Right lung (tissue), 10 donors: ENCODE measurements at places on chromosomes 2 and 18. TPM values are rescaled to one million over a fixed set of nuclear protein-coding genes. Genes with fewer than 3 reads are reported as not detected.

DNA sequence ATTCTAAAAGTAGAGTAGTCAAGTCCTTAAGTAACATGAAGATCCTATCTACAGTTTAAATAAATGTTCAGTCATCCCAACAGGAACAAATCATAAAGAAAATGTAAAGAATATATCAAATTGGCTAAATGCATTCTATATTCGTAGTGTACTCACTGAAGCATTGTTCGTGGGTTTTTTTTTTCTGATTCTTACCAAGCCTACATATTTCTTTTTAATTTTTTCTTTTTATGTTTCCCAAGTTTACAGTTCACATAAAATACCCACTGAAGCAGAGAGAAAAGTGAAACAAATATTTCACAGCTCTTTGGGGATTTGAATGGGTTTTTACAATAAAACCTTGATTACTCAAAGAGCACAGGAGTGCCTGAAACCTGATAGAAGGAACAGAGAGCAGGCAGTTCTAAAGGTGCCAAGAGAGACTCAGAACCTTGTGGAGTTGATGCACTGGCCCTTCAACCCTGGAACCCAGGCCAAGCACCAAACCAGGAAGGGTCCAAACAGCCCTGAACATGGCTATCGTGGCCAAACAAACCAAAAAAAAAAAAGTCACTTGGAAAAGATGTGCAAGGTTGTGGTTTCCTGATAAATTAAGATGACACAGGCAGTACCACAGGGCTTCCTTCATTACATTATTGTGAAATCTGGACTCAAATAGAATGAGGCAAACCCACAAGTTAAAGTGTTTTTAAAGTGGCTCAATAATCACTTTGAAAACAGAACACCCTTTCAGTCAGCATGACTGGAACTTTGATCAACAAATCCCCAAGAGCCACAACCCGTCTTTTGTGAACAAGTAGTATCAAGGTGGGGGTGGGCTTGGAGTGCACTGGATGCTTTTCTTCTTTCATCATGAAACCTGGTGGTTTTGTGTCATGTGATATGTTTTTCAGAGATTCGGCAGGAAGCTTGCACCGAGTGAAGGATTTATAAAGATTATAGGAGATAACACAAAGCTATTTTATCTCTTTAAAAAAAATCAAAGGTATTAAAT lies 245.0 kb upstream of the FN1 start:
- DNase-seq, result peak; percentile 36

DNA sequence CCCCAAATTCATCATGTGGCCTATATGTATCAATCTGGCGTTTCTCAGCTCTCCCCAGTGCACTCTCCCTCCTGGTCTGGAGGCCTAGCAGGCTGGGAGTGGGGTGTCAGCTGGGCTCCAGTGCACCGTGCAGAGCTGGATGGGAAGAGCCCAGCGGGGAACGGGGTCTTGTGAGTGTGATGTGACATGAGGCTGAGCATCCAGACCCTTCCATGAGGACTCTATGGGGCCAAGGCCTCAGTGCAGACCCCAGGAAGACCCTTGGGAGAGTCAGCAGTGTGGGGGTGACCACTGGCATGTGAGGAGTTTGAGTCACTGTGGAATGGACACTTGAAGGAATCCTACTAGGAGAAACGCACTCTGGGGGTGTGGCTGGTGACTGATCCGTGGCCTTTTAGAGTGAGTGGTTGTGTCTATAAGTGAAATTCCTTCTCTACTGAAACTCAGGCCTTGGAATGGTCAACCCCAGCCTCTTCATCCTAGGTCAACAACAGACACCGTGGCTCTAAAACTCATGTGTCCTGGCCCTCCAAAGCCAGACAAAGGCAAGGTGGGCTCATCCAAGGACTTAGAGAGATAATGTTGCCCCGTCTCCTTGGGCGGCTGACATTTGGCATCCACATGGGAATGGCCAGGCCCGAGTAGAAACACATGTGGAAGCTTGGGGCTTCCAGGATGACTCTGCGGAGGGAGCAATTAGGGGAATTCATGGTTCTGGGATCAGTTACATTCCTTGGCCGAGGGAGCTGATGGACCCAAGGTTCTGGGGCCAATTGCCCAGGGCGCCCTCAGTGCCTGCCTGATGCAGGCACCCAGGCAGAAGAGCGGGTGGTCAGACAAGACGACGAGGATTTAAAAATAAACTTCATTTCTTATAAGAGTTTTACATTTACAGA lies 156.0 kb upstream of the TWIST2 start:
- DNase-seq, result no peak

- DNase-seq, result no peak
Measured at GRCh38 chr2:97970293-97971060, 25.3 kb downstream of the TMEM131 start.

The WNT6 gene
- polyA plus RNA-seq, result not detected

The FASTKD1 gene
- 44.5 TPM for polyA plus RNA-seq

DNA sequence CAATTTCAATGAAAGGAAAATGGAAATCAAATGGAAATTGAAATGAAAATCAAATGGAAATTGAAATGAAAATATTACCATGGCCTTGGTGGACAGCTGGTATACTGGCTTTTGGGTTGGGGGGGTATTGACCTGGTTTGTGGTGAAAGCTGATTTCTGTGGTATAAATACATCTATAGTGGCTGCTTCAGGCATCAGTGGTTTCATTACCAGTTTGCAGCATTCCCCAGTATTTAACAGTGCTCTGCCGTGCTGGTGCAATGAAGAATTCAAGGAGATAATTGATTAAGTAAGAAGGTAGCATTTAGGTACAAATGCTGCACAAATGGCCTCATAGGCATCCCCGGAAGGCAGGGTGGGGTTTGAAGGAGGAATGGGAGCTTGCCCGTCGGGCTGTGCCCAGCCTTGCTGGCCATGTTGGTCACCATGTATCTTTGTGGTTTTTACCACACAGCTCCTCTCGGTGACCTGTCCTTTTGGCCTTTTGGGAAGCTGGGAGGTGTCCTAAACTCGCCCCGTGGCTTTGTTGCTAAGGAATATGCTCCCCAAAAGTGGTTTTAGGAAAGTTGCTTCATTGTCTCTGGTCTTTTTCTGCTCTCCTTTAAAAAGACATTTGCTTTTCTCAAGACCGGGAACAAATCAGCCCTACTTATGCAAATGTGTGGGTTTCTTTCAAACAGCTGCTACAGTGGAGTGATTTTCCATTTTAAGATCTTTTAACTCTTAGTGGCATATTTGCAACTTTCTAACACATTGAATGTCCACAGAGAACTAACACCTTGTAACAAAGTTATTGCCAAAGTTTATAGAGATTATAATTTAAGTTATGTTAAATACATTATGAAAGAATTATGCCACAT lies 28.6 kb downstream of the SNTG2 start:
- no peak for DNase-seq

The RNMT gene
- 51.1 TPM for polyA plus RNA-seq

DNA sequence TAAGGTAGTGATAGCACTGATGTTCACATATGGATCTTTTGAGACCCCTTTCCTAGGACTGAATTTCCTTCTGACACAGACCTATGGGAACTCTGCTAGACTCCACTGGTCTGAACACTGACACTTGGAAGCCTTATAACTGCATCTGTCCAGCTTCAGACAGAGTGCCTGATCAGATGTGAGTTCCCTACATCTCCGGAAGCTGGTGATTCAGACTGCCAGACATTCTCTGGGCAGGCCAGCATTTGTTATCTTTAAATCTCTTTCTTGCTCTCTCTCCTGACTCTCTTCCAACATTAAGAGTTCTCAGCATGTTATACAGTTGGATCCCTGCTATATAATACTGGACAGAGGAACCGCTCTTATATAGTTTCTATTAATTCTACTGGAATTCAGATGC lies 408.5 kb downstream of the ZEB2 start:
- DNase-seq, result peak; percentile 55

DNA sequence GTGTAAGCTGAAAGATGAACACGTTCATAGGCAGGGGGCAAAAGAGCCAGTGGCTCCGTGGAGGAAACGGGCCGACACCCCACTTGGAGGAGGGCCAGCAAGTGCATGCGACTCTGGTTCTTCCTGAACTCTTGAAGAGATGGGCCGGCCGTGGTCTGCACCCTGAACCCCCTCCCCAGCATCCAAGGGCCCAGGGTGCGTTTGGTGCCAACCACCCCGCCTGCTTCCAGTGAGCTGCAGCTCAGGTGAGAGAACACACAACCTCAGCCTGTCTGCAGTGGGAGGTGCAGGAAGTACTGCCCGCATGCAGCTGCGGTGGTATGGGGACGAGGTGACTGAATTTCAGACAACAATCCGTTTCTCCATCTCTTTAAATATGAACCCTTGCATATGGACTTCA lies 58.9 kb downstream of the ADNP2 start:
- DNase-seq, result no peak

The KHK gene
- polyA plus RNA-seq, result 6.7 TPM

DNA sequence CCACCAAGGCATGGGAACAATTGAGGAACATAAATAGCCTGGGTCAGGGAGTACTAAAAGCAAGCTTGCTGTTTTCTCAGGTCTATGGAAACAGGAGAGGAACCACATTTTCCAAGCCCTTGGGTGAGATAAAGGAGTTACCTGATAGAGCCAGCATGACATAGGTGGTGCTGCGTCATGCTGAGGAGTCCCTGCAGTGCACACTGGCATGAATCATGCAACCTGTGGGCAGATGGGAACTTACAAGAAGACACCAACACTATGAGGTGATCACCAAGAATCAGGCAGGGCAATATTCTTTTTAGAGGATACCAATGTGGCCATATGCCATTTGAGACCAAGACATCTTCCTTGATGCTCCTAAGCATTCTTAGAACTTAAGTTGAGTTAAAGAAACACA lies 531.8 kb downstream of the ZEB2 start:
- DNase-seq, result no peak

DNA sequence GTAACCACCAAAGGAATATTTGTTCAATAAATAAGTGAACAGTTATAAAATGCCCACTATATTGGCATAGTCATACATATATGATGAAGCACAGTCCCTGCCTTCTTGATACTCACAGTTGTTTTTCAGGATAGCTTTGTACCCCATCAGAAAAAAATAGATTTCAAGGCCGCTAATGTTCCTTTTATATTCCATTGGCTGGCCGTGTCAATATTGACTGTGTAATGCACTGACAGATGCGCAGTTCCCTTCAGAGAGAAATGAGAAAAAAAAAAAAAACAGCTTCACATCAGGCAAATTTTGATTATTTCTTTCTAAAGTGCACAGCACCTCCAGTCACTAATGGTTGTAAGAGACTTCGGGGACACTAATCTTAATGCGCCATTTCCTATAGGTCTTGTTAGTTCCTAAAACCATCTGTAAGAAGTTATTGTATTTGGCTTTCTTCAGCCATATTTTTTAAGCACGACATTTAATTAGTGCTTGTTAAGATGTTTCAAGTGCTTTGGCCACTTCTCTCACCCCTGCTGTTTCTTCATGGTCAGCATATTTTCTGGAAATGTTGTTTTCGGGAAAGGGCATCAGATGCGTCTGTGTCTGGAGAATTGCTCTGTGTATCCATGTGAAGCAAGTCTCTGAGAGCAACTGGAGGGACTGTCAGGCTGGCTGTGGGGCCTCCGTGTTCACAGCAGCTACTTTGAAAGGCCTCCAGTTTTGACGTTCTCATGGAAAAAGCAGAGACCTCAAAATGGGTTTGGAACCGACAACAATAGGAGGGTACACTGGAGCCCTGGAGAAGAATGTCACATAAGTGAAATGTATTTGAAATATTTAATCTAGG lies 378.3 kb downstream of the MTX2 start:
- no peak for DNase-seq

- DNase-seq, result no peak
Measured at GRCh38 chr2:160042054-160042453, 20.4 kb downstream of the PLA2R1 start.

DNA sequence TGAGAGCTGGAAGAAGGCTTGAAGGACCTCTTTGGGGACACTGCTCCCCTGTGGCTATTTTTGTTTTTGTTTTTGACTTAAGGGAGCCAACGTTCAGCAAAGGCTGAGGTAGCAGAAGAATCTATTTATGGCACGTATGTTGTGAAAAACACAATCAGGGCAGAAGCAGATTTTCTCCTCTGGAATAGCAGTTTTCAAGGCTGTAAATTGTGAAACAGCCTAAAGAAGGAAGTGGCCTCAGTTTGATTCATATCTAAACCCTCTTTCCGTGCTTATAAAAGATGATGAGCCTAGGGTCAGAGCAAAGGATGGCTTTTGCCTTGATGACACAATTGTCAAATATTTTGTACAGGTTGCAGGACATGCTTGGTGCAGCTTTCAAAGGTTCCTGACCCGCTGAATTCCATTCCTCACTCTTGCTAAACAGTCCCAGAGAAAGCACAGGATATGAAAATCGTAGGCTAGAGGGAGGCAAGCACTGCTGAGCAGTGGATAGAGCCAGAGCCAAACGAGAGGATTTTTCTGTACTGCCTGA lies 106.2 kb upstream of the DLX2 start:
- DNase-seq, result no peak

The SH3RF3 gene
- polyA plus RNA-seq, result 6.1 TPM

The GAD1 gene
- 1.1 TPM for polyA plus RNA-seq

DNA sequence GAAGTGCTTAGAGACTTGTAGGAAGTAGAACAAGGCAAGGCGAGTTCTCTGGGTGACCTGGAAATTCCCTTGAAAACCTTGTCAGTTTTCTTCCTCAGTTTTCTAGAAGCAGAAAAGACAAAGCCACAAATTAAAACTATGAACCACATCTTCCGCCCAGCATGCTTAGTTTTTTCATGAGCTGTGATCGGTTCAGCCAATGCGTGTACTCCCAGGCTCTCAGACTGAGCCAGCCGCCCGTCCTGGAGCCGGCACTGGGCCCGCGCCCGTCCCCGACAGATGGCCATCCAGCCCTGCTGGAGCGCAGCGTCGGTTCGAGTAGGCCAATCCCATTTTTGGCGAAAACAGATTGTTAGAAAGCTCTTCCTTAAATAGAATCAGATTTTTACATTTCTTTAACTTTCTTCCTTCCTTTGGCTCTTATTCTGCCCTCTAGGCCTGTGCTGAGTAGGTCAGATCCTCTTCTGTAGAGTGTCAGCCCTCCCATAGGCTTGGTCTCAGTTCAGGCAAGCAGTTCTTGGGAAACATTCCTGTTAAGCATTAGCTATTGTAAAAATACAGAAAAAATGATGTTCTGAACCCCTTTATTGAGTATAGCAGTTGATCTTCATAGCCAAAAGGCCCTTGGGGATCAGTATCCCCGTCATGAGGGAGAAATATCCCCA lies 112.5 kb downstream of the NCK2 start:
- DNase-seq, result no peak

The VAMP8 gene
- 68.1 TPM for polyA plus RNA-seq

DNA sequence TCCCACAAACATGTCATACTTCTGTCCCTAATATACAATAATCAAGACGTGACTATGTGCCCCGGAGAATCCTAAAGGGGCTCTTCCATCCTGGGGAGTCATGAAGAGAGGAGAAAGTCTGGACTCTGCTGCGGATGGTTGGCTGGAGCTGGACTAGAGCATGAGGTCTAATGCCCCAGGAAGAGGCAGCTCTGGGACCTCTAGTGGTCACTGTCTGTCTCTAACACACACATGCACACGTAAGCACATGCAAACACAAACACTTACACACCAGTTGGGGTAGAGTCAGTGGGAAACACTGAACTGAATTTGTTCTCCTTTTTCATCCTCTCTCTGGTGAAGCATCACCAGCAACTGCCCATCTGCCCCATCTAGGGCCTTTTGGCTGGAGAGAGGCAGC lies 271.6 kb downstream of the TDRD15 start:
- no peak for DNase-seq
